ENCODE measurements at places on chromosomes 11 and 22. TPM values are rescaled to one million over a fixed set of nuclear protein-coding genes. Genes with fewer than 3 reads are reported as not detected.

GRCh38 chr11:44730775-44731174 lies 4.0 kb downstream of the TSPAN18 start:
- no peak for DNase-seq
- no peaks in the 10 kb centered on the region for H3K36me3 ChIP-seq
- no peaks in the 10 kb centered on the region for H3K27me3 ChIP-seq
- H3K4me3 ChIP-seq, result no peak overlapping the region
- peaks cover 85% of the 10 kb centered on the region for H3K4me1 ChIP-seq

Gene VPREB3
- total RNA-seq, result not detected

- H3K4me3 ChIP-seq, result no peak overlapping the region
- H3K27ac ChIP-seq, result peak overlapping the region; percentile 75
- no peak for DNase-seq
- H3K27me3 ChIP-seq, result no peaks in the 10 kb centered on the region
- H3K4me1 ChIP-seq, result peaks cover 73% of the 10 kb centered on the region
Observed at GRCh38 chr11:64763526-64764039, 3.8 kb upstream of the PYGM start.

Gene MS4A3
- total RNA-seq, result not detected

DNA sequence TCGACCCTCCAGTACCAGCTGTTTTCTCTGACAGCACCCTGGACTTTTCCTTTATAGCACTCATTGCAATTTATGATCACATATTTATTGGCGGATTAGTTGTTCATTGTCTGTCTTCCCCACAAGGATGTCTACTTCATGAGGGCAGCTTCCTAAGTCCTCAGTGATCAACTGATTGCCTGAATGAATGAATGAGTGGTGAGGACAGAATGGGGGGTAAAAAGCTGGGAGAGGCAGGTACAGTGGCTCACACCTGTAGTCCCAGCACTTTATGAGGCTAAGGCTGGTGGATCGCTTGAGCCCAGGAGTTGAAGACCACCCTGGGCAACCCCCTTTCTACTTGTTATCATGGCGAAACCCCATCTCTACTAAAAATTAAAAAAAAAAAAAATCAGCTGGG lies 11.1 kb upstream of the SOX10 start:
- H3K4me1 ChIP-seq, result no peaks in the 10 kb centered on the region
- no peak for DNase-seq
- no peak overlapping the region for H3K27ac ChIP-seq

Gene PHLDB1
- total RNA-seq, result 102 TPM

GRCh38 chr11:112942966-112943643 lies 18.1 kb upstream of the NCAM1 start:
- DNase-seq, result no peak
- peaks cover 11% of the 10 kb centered on the region for H3K4me1 ChIP-seq
- H3K36me3 ChIP-seq, result no peaks in the 10 kb centered on the region
- H3K27ac ChIP-seq, result peak overlapping the region; percentile 47
- H3K4me3 ChIP-seq, result no peak overlapping the region

GRCh38 chr11:67466367-67466766 lies 2.7 kb downstream of the TMEM134 start:
- H3K27me3 ChIP-seq, result no peaks in the 10 kb centered on the region
- peaks cover 42% of the 10 kb centered on the region for H3K4me1 ChIP-seq
- no peak overlapping the region for H3K27ac ChIP-seq

DNA sequence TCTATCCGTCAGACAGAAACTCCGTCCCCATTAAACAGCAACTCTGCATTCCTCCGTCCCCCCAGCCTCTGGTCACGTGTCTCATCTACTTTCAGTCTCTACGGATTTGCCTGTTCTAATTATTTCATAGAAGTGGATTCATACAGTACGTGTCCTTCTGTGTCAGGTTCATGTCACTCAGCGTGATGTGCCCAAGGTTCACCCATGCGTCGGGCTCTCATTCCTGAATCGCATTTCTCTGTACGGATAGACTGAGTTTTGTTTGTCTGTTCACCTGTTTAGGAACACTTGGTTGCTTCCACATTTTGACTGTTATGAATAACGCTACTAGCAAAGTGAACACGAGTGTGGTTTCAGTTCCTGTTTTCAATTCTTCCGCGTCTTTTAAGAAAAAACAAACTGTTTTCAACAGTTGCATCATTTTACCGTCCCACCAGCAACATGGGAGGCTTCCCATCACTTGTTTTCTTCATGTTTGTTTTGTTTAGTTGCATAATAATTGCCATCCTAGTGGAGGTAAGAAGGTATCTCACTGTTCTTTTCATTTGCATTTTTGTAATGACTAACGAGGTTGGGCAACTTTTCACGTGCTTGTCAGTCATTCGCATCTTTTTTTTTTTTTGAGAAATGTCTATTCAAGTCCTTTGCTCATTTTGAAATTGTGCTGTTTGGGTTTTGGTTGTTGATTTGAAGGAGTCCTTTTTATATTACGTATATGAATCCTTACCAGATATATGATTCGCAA lies 8.9 kb upstream of the NLRP6 start:
- H3K36me3 ChIP-seq, result no peaks in the 10 kb centered on the region
- H3K27me3 ChIP-seq, result no peaks in the 10 kb centered on the region
- H3K4me3 ChIP-seq, result no peak overlapping the region
- peak; percentile 49 for DNase-seq

Gene SELENOM
- total RNA-seq, result 358 TPM
